Activated effector memory CD4-positive, alpha-beta T cell treated with Interleukin-2 at 50 U/mL for 16 hours (primary cell): ENCODE measurements at places on chromosomes 7 and 10.

- no peak for DNase-seq
Measured at GRCh38 chr7:104968648-104969047, 45.4 kb upstream of the KMT2E start.

DNA sequence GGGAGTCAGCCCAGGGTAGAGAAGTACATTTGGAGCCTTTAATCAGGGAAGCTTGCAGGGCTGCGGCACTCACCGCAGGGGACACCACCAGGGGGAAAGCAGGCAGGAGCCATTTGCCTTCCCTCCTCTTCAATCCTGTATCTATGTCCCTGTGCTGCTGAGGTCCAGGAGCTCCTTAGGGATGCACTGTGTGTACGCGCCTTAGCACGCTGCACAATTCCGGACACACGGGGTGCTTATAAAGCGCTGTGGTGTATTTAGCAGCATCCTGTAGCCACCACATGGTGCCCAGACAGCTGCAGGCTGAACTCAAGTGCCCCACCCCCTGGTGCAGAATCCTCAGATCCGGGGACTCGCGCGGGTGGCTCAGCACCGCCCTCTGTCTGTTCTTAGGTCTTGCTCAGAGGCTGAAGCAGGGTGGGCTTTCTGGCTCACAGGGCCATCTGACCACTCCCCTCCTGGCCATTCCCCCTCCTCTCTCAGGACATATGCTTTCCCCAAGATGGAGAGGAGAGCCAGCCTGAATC, 421.4 kb downstream of the SDK1 start:
- no peak for DNase-seq

DNA sequence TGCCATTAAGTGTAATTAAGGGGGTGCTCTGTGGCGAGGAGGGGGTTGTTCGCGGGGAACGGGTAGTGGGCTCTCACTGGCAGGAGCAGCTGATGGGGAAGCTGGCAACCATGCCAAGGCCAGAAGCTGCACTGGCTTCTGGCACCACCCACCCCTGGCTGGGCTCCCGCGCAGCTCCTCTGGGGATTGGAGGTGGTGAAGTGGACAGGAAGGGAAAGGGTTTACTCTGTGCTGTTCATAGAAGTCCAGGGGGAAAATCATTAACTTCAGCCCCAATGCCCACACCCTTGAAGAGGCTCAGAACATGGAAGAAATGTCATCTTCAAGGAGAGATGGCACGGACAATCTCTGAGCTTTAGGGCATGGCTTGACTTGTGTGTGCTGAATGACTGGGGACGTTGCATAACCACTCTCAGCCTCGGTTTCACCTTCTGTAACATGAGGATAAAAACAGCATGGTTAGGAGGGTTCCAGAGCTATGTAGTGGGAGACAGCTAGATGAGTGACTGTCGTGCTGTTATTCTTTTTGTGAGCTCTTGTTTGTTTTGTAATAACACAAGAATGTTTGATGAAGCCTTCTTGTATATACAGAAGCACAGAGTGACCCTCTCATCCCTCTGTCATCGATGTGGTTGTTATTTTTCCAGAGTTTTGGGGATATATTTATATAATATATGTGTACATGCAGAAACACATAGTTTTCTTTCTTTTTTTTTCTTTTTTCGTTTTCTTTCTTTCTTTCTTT, 29.9 kb downstream of the KAZALD1 start:
- no peak for DNase-seq

GRCh38 chr7:112061051-112061450, 145.1 kb downstream of the DOCK4 start:
- no peak for DNase-seq

- DNase-seq, result no peak
Measured at GRCh38 chr10:132465193-132465888, 68.3 kb downstream of the PWWP2B start.

DNA sequence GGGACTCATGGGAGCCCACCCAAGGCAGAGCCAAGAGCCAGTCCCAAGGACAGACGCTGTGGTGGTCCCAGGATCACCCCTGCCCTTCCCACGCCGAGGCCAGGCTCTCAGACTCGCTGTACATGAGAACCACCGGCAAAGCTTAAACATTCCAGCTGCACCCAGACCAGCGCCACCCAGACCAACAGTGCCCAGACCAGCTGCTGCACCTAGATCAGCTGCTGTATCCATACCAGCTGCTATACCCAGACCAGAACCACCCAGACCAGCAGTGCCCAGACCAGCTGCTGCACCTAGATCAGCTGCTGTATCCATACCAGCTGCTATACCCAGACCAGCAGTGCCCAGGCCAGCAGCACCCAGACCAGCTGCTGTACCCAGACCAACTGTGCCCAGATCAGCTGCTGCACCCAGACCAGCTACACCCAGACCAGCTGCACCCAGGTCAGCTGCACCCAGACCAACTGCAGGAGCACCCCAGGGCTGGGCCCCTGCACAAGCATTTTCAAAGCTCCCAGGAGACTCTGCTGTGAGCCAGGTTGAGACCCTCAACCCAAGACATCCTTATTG, 47.9 kb upstream of the CNPY1 start:
- DNase-seq, result no peak

- no peak for DNase-seq
Measured at GRCh38 chr7:64959072-64959747, 31.6 kb downstream of the ZNF117 start.

- DNase-seq, result no peak
Measured at GRCh38 chr7:66905689-66906088, 15.3 kb upstream of the TMEM248 start.

DNA sequence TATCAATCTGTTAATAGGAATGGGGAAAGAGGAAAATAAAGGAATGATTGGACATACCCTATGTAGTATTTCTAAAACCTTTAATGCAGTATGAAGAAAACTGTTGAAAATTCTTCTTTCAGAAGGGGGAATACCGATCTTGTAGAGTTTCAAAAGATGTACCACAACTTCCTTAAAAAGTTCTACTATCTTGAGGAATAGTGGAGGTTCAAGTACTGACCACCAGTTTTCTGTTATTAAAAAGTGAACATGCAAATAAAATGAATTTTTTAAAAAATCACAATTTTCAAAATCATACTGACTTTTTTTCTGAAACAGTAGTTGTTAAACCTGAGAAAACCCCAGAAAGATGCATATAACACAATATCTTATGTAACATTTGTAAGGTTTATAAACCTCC, 86.5 kb downstream of the HERC4 start:
- DNase-seq, result no peak

DNA sequence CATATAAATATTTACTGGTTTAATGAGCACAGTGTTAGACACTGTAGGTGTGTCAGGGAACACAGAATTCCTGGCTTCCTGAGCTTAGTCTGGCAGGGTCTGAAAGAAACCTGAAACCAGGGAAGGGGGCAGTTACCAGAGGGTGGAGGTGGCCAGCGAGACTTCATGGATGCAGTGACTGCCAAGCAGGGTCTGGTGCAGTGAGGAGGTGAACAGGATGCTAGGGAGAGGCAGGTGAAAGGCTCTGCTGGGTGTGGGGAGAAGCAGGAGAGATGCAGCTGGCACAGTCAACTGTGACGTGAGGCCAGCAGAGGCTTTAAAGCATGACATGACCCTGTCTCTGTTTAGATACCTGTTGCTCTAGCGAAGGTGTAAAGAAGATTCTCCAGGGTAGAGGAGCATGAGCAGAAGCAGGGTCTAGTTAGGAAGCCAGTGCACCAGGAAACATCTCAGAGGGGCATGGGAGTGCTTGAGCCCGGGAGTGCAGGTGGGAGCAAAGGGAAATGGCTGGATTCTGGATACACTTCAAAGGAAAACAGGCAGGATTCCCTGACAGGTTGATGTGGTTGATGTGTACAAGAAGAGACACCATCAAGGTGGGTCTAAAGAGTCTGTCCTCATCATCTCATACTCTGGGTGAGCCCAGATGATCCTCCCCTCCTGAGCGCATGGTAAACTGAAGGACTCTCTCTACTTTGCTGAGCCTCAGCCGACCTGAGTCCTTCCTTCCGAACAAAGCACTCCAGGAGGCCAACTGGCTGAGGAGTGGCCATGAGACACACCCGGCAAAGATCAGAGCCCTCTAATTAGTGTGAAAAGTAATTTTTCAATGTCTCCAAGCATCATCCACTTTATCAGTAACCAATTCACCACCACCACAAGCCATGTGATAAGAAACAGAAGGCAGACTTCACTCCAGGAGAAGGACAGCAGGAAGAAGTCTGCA, 186.8 kb downstream of the COBL start:
- no peak for DNase-seq
